ENCODE measurements at places on chromosomes 1 and 21.

- no peak for DNase-seq
Observed at GRCh38 chr1:190864013-190864641, 386.5 kb upstream of the BRINP3 start.

GRCh38 chr1:16167331-16168143 is 11.7 kb upstream of the EPHA2 start:
- DNase-seq = no peak

GRCh38 chr1:58065520-58065919 is 481.0 kb downstream of the OMA1 start:
- no peak for DNase-seq

DNA sequence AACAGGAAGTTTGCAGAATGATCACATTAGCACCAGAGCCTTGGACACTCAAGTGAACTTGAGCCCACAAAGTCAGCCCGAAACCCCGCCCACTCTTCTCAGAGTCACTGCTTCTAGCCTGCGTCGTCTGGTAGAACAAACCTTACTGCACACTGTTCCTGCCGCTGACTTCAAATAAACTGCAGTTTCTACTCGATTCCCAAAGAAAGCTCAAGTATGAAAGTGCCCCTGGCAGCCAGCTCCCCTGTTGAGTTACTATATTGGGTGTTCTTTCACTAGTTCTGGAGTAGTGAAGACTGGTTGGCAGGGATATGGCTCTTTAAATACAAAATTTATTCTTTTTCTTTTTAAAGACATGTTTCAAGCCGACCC is 164.7 kb downstream of the GALNT2 start:
- no peak for DNase-seq

- DNase-seq = peak; percentile 38
Observed at GRCh38 chr1:29673228-29673500, 436.8 kb downstream of the PTPRU start.

- DNase-seq = no peak
Observed at GRCh38 chr1:85611425-85611824, 30.9 kb downstream of the CCN1 start.

GRCh38 chr1:168554603-168555483 is 11.0 kb upstream of the XCL2 start:
- no peak for DNase-seq

GRCh38 chr1:175364424-175365076 is 172.0 kb upstream of the KIAA0040 start:
- DNase-seq = no peak

GRCh38 chr1:33814166-33814565 is 49.7 kb upstream of the HMGB4 start:
- no peak for DNase-seq

DNA sequence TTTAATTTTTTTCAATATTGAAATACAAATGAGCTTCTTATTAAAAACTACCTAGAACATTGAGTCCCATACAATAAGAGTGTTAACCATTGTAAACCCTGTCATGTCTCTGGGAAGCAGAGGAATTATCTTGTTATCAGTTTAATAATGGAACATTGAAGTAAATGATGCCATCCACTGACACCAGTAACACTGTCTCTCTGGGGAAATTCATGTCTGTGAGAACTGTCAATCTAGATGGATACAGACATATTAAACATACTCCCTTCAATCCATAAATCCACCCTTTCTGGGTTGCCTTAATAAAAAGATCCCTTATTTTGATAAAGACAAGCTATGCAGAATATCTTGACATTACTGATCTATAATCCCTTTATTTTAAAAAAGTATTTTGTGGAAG is 503.2 kb downstream of the DPYD start:
- no peak for DNase-seq

GRCh38 chr1:168979276-168979675 is 127.2 kb upstream of the ATP1B1 start:
- DNase-seq = no peak

- peak; percentile 88 for DNase-seq
Observed at GRCh38 chr1:109910123-109910962, at the start of gene CSF1. CSF1 (plus strand) TSS chr1:109910849; CDS start chr1:109911024, 175 bp downstream.

DNA sequence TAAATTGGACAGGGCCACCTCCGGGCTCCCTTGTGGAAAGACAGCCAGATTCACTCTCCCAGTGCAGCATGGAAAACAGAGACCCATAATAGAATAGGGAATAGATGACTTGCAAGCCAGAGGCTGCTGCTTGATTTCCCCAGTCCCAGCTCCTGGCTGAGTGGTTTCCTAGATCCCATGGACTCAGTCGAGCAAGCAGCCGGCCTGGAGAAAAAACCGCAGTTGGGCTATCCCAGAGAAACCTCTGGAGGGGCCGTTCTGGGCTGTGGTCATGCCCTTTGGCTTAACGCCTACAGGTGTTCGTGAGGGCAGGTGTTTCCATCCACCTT is 61.7 kb downstream of the ELK4 start:
- no peak for DNase-seq

DNA sequence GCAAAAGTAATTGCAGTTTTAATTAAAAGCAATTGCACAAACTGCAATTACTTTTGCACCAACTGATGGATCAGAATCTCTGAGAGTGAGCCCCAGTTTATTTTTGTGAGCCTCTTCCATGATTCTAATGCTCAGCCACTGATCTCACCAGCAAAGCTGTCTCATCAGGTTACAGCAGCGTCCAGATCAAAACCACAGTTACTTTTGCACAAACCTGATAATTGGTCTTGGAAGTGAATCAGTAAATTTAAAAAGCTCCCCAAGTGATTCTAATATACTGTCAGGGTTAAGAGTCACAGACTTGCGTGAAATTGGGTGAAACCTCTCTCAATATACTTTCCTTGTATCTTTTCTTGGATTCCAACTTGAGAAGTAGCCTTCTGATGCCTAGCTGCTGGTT is 13.5 kb upstream of the CR2 start:
- no peak for DNase-seq

DNA sequence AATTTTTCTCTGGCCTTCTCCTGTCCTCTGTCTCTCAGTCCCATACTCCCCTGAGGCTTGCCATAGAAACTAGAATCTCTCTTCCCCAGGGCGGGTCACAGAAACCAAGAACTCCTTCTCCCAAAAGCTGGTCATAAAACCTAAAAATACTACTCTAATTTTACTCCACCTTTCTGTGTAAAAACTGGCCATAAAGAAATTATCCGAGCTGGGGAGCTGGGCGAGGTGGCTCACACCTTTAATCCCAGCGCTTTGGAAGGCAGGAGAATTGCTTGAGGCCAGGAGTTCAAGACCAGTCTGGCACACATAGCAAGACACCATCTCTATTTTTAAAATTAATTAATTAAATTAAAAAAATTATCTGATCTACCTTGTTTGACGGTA is 3.0 kb downstream of the ALG14 start:
- DNase-seq = no peak

DNA sequence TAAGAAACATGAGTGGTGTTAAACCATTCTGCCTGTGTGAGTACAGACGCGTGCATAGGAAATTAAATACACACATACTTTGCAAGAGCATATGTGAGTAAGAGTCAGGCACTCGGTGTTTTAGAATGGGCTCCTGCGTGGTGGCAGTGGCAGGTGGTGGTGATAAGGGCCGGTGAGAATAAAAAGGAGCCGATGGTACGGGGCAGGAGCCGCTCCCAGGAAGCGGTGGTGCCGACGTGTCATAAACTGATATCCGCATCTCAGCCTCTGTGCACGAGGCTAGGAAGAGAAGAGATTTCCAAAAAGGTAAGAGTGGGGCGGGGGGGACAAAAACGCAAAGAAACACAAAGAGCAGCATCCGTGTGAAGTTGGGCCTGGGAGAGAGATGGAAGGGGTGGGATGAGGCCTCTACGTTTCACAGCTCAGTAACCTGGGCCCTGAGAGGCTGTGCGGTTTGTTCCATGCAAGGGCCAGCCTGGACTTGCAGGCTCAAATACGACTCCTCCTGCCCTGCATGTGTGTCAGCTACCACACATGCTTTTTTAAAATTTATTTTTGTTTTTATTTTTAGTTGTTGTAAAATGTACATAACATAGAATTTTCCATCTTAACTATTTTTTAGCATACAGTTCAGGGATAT is 127.7 kb upstream of the COL6A1 start:
- peak; percentile 41 for DNase-seq

- DNase-seq = no peak
Observed at GRCh38 chr21:45985471-45986315, 4.1 kb downstream of the COL6A1 start.

DNA sequence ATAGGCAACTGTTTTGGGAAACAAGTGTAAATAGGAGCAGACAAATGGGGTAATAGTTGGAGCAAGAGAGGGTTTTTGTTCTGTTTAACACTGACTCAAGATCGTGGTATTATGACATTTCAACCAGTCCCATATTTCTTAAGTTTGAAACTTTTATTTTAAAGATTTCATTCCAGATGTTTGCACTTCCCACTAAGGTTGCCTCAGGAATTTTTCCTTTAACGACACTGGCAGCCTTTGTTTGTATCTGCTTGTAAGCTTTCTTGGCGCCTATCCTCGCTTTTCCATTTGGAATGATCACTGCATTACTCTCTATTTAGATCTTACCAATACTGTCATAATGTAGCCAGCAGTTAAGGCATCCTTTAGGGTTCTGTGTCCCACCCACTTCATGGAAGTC is 67.7 kb downstream of the ALG6 start:
- no peak for DNase-seq

GRCh38 chr1:24570265-24571125 is 14.6 kb downstream of the NCMAP start:
- no peak for DNase-seq

DNA sequence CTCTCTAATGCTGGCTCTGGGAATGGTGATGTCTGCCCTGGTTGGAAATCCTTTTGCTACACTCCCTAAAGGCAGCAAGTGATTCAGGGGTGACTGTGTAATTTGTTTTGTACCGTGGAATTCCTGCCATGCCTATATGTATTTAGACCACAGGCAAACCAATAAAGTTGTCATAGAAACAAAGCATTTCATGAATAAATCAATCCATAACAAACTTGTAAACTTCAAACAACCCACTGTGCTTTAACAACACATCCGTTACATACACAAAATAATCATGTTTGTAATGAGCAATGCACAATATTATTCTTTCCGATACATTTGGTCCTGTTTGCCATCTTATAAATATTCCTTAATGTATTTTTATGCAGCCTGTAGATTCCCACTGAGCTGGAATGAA is 330.3 kb upstream of the SNX7 start:
- DNase-seq = no peak

- no peak for DNase-seq
Observed at GRCh38 chr1:86596224-86596623, 49.3 kb downstream of the CLCA4 start.
